Hindlimb muscle (tissue), 1 donor: ENCODE measurements at places on chromosomes 12 and 14.

DNA sequence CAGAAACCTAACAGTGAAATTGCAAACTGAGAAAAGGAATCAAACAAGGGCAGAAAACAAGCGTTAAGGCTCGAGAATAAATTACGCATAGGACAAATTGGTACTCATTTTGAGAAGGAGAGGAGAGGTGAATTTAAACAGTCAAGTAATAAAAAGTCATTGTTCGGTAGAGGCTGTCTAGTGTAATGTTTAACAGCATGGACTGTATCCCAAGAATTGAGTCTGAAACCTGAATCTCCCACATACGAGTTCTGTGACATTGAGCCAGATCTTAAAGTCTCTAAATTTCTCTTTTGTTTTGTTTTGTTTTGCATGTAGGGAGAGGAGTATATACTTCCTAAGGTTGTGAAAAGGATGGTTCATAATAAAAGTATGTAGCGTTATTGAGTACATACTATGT is 216.5 kb upstream of the BTG1 start:
- no peak for DNase-seq

- no peak for DNase-seq
Measured at GRCh38 chr14:77849711-77850110, 49.8 kb downstream of the ADCK1 start.

DNA sequence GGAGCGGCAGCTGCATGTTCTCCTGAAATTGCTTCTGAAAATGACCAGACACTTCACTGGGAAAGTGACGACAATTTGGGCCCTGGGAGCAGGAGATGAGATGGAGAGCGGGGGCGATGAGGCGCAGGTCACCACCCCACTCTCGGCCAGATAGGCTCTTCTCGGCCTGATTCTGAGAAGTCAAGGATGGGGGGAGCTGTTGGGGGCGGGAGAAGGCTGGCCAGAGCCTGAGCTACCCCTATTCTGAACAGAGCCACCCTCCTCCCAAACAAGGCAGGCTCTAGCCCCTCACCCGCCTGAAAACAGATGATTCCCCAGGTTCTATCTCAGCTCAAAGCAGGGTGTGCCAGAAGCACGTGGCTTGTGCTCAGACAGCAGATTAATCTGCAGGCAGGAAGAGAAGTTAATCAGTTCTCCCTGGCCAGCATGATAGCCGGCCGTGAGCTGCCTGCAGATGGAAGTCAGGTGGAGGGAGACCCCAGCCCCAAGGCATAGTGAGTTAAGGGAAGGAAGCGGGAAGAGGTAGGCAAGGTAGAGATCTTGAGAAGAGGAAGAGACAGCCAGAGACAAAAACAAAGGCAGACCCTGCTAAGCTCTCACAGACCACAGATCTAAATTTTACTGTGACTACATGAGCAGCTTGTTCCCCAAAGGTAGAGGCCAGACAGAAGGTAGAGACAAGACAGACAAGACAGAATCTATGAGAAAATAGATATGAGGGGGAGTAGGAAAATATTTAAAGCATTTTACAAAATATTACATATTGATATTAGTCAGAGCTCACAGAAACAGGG is 10.9 kb upstream of the TAC3 start:
- no peak for DNase-seq

DNA sequence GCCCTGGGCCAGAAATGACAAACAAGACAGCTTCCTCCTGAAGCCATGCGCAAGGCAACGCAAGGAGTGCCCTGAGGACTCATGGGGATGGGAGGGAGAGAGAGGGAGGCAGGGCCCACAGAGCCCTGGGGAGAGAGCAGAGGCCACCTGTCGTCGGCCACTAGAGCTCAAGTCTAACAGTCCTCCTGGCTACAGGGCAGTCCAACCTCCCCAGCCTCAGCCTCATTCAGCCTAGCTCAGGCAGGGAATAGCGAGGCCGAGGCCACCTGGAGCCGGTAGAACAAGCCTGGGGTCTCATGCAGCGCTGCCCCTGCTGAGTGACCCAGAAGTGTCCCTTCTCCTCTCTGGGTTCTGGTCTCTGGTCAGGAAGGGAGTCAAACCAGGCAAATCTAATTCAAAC is 69.5 kb downstream of the BCL11B start:
- DNase-seq, result no peak

- DNase-seq, result no peak
Measured at GRCh38 chr12:668090-668481, 4.8 kb upstream of the NINJ2 start.

- DNase-seq, result no peak
Measured at GRCh38 chr14:92247947-92248346, 75.0 kb upstream of the SLC24A4 start.

DNA sequence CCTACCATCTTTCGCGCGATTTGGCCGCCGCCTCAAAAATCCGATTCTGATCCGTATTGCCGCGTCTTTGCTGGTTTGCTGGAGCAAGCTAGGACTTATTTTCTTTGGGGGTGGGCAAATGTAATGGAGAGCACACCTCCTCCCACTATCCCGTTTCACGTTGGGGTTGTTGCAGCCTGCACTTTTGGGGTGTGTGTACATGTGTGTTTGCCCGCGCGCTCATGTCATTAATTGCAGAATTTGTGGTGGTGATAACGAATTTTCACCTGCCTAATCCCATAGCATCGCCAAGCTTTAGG is 657 bp downstream of the METAP2 start:
- no peak for DNase-seq

- DNase-seq, result no peak
Measured at GRCh38 chr12:23039834-23040233, 414.9 kb downstream of the ETNK1 start.

DNA sequence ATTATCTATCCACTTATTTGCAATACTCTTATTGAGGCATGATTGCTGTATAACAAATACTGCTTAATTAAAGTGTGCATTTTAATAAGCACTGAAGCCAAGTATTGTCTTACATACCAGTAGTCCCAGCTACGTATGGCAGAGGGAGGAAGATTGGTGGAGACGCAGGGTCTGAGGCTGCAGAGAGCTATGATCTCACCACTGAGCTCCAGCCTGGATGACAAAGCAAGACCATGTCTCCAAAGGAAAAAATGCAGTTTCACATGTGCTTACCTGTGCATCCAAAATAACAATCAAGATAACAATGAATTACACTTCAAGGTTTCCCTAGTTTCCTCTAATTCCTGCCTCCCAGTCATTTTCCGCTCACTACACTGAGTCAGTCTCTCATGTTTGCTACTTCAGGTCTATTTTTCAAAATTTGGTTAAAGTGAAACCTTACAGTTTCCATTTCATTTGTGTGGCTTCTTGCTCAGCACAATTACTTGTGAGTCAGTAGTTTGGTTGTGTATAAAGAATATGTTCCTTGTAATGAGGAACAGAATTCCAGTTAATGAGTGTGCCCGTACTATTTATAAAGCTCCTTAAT is 1250.1 kb downstream of the TMEM121 start:
- DNase-seq, result no peak

- no peak for DNase-seq
Measured at GRCh38 chr12:91100906-91101305, 10.4 kb downstream of the LUM start.

GRCh38 chr12:42086031-42086430 is 58.6 kb downstream of the GXYLT1 start:
- peak; percentile 6 for DNase-seq

- DNase-seq, result no peak
Measured at GRCh38 chr12:104218935-104219334, 3.4 kb downstream of the TXNRD1 start.

DNA sequence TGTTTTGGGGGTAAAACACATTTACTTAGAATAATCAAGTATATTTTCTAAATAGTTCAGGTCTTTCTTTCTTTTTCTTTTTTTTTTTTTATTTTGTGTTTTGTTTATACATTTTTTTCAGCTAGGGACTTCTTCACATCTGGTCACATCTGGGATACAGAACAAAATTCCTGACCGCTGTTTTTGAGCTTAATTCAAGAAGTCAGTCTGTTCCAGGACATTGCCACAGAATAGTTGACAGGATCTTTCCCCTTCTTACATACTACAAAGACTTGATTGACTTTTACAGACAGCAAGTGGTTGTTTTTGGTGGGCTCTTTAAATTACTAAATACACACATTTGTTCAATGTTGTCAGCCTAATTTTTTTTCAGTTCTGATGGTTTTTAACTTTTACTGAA is 41.8 kb upstream of the DCN start:
- DNase-seq, result no peak

- no peak for DNase-seq
Measured at GRCh38 chr14:32345311-32345791, 16.3 kb downstream of the AKAP6 start.

DNA sequence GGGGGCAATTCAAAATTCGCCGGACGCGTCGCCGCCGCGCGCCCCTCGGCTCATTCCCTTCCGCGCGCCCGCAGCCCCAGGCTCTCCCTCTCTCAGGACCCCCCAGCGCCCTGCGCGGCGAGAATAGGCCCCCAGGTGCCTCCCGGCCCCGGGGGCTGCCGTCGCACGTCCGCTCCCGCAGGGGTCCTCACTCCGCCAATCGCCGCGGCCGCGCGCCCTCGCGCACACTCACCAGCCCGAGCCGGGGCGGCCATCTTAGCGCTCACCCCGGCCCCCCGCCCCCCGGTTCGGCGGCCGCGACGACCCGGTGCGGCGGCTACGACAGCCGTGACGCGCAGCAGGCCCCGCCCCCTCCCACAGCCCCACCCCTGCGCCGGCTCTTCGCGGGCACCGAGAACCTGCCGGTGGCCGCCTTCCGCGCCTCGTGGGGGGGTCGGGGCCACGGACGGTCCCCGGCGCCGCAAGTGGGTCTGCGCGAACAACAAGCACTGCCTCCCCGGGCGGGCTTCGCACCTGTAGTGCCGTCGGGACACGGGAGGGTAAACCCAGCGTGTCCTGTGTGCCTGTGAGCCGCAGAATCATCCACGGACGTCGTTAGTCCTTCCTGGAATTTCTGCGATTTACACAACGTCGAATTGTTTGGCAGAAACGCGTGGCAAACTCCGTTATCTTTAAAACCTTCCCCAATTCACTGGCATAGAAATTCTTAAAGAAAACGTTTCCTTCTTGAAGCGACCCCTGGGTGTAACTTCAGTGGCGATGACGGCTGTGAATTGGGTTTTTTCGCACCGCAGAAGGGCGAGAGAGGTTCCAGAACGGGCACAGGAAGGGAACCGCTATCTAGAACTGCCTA is 2.5 kb downstream of the USP44 start:
- no peak for DNase-seq

DNA sequence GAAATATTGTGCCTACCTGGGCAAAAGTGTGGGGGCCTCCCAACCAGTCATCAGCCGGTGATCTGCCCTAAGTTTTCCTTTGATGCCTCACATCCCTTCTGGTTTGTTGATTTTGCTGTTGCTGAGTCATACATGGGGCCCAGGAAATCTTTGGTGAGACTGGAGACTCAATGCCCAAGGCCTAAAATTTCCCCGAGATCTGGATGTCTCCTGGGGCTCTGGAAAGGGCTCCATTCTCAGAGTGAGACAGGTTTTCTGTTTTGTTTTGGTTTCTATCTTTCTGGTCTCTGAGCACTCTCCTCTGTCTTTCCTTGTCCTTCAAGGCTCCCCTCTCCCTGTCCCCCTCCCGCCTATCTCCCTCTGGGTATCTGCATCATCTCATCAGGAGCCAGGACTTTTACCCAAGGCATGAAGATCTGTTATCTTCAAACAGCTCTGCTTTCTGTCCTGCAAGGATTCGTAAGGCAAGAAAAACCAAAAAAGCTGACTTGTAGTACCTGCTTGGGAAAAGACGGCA is 152.8 kb upstream of the MAX start:
- no peak for DNase-seq

DNA sequence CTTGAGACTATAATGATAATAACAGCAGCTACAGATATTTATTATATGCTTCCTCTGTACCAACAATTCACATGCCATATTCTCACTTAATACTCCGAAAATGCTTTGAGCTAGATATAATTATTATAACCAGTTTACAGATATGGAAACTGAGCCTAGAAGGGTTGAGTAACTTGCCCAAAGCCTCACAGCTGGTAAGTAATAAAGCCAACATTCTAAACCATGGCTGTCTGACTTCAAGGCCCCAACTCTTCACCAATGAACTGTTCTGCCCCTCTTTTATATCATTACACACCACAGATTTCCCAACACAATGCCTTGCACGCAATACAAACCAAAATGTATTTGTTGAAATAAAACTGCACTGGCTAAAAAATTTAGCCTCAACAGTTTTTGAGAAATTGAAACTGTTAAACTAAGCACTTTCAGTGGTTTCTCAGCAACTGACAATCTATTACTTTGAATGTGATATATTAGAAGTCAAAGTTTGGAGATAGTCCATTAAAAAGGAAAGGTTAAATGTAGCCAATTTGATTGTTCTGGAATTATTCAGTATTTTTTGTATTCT is 222.5 kb upstream of the ARHGAP5 start:
- no peak for DNase-seq
